ENCODE measurements at places on chromosomes 5 and 9.

DNA sequence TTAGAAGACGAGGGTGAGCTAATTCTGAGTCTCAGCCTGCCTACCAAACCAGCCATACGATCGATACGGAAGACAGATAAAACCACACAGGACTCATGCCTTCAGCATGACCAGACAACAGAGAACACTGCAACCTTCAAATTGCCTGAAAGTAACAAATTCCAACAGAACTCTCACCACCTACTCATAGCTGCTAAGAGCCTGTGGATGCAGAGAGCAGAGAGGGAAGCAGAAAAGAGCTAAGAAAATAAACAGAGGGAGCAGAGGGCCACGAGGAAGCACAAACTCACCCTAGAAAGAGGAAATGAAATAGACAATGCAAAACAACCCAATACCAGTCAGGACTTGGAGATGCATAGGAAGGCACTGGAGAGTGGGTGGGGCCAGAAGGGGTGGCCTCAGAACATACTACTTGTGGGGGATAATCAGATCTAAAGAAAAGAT lies 86.7 kb upstream of the TAS2R1 start:
- DNase-seq: no peak

- DNase-seq: no peak
Measured at GRCh38 chr5:141916522-141916921, 7.1 kb upstream of the DELE1 start.

- no peak for DNase-seq
Measured at GRCh38 chr9:21385131-21385670, at the start of gene IFNA2. IFNA2 (minus strand) TSS chr9:21385398; CDS start chr9:21385329, 69 bp downstream.

- DNase-seq: no peak
Measured at GRCh38 chr5:116681334-116682013, 106.9 kb upstream of the SEMA6A start.

GRCh38 chr9:69207503-69207902 lies 33.4 kb downstream of the TJP2 start:
- no peak for DNase-seq

- DNase-seq: no peak
Measured at GRCh38 chr9:114505187-114506081, at the start of gene WHRN. WHRN (minus strand) TSS chr9:114505473; CDS start chr9:114504801, 672 bp downstream.

GRCh38 chr5:92890841-92891244 lies 690.2 kb downstream of the NR2F1-AS1 start:
- DNase-seq: no peak

DNA sequence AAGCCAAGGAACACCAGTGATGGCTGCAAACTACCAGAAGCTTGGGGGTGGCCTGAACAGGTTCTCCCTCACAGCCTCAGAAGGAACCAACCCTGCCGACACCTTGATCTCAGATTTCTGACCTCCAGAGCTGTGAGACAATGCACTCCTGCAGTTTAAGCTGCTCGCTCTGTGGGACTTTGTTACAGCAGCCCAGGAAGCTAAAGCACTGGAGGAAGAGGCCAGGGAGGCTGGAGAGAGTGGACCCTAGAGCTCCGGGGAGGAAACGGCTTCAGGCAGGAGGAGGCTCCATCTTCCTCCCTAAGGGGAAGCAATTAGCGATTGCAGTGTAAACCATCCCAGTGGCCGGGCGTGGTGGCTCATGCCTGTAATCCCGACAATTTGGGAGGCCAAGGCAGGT lies 25.1 kb downstream of the BARX1 start:
- no peak for DNase-seq

- DNase-seq: no peak
Measured at GRCh38 chr9:12191630-12192029, 501.6 kb upstream of the TYRP1 start.

DNA sequence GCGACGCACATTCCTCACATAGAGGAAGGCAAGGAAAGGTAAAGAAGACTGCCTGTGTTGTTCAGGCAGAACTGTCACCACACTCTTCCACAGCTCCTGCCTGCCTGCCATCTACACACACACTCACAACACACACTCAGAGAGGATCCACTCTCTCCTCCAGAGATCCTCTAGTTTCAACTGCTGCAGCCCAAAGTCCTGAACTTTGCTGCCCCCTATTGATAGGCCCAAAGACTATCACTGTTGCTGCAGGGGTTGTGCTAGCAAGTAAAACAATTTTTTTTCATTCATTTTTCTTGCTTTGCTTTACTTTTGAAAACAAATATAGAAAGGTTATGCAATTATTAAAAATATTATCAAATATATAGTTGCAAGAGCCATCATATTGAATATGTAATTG lies 5.9 kb upstream of the CFAP90 start:
- DNase-seq: no peak

DNA sequence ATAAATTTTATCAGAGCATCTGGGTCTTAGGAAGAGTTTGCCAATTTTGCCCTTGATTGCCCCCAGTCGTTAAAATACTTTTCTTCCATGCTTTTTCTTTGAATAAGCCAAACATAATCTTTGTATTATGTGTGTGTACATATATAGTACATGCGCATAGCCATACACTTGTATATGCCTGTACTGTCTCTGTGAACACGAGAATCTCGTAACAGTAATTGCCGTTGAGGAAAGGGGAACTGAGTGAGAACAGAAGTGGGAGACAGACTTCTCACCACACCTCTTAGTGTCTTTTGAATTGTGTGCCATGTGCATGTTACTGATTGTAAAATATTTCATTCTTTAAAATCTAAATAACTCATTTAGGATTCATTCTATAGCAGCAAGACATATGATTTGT lies 79.6 kb upstream of the GRHPR start:
- DNase-seq: no peak

- DNase-seq: no peak
Measured at GRCh38 chr5:58926541-58926935, 343.7 kb downstream of the RAB3C start.

GRCh38 chr9:7320139-7320538 lies 479.4 kb downstream of the DMAC1 start:
- peak; percentile 22 for DNase-seq

- DNase-seq: no peak
Measured at GRCh38 chr9:89961616-89962341, 357.0 kb downstream of the GADD45G start.

DNA sequence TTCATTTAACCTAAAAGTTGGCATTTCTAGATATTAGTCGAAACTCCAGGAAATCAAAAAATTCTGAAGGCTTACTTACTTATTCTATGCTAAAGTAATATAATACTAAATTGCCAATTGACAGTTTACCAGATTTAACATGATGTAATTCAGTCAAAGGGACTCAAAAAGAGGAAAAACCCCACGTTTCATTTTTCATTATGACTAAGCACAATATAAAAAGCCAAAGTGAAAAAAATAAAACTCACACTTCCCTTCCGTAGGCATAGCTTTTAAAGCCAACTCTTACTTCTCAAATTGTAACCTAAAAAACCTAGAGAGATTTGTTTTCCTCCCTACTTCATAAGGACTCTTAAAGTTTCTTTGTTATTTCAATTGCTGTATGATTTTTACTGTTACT lies 146.6 kb downstream of the RAPGEF6 start:
- DNase-seq: no peak

GRCh38 chr9:132486706-132487350 lies 76.8 kb downstream of the CFAP77 start:
- no peak for DNase-seq

GRCh38 chr9:113600023-113600823 lies 136.7 kb downstream of the RGS3 start:
- DNase-seq: no peak
